COLO829 (cell line): ENCODE measurements at places on chromosomes 4 and X.

- DNase-seq, result peak; percentile 33
Observed at GRCh38 chr4:24056289-24056688, 166.4 kb upstream of the PPARGC1A start.

GRCh38 chrX:118495958-118496762 is 545 bp downstream of the DOCK11 start:
- no peak for DNase-seq

DNA sequence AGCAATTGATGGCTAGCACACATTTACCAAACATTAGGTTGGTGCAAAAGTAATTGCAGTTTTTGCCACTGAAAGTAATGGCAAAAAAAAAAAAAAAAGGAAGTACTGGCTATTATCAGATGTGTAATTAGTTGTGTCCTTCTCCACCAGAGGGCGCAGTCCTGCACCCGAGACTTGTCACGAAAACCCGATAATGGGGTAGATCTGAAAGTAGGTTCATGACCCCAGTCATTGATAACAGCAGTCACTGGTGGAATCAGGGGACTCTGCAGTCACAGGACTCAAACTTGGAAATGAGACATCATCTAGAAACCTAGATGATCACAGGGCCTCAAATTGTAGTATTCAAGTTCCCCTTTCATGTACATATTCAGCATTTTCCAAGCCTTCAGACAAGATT is 13.1 kb upstream of the ACOT9 start:
- DNase-seq, result peak; percentile 40

DNA sequence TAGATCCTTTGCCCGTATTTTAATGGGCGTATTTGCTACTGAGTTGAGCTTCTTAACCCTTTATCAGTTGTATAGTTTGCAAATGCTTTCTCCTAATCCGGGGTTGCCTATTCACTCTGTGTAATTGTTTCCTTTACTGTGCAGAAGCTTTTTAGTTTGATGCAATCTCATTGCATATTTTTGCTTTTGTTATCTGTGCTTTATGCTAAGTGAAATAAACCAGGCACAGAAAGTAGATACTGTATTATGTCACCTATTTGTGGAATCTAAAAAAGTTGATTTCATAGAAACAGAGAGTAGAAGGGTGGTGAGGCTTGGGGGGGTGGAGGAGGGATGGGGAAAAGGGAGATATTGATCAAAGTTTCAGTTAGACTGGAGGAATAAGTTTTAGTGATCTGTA is 17.7 kb downstream of the OGT start:
- DNase-seq, result no peak

DNA sequence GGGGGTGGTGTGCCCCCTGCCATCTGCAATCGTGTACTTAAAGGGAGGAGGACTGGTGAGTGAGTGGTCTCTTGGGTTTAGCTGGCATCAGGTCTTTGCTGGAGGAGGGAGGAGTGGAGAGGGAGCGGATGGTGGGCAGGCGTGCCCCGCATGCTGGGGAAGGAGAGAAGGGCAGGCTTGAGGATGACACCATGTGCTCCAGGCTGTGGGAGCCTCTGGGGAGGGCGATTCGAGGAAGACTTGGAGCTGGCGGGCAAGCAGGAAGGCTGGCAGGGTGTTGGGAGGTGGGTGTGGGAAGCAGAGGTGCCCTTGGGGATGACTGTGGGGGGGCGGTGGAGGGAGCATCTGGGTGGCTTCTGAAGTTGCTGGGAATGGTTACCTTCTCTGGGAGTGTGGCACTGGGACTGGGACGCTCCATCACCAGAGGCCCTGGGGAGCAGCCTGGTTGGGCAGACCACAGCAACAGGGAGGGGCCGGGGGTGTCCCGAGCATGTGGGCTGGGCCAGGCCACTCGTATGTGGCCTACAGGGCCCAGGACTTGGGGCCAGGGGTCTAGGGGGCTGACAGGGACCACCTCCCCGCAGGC is 30.8 kb upstream of the AFAP1 start:
- no peak for DNase-seq

DNA sequence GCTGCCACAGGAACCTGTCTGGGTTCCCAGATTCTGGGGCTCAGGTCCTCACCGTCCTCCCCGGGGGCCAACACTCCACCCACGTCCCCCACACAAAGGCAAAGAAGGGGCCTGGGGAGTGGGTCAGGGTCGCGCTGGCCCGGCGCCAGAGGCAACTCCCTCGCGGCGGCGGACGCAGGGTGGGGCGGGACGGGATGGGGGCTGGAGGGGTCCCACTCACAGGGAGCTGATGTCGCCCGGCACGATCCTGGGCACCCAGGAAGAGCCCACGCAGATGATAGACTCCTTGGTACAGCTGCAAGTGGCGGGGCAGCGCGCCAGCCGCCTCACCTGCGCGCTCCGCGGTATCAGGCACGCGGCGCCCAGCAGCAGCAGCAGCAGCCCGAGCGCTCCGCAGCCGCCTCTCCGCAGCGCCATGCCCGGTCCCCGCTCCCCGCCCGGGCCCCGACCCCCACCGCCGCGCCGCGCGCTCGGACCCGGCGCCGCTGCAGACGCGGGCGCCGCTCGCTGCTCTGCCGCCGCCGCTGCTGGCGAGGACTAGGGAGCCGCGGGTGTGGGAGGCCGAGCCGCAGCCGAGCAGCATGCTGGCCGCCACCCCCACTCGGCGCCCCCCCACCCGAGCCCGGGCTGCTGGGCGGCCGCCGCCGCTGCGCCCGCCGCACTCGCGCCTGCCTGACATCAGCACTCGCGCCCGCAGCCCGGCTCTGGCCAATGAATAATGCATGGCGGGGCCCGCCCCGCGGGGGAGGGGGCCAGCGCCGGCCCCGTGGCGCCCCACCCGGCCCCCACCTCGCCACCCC is at the start of gene LGI2:
Gene LGI2, minus strand, starts transcription at position 670 of the 800 bp plus-strand sequence. Its CDS starts 253 bp downstream, at position 417.
- DNase-seq, result no peak

- no peak for DNase-seq
Observed at GRCh38 chrX:11664211-11665167, 1.2 kb downstream of the ARHGAP6 start.

DNA sequence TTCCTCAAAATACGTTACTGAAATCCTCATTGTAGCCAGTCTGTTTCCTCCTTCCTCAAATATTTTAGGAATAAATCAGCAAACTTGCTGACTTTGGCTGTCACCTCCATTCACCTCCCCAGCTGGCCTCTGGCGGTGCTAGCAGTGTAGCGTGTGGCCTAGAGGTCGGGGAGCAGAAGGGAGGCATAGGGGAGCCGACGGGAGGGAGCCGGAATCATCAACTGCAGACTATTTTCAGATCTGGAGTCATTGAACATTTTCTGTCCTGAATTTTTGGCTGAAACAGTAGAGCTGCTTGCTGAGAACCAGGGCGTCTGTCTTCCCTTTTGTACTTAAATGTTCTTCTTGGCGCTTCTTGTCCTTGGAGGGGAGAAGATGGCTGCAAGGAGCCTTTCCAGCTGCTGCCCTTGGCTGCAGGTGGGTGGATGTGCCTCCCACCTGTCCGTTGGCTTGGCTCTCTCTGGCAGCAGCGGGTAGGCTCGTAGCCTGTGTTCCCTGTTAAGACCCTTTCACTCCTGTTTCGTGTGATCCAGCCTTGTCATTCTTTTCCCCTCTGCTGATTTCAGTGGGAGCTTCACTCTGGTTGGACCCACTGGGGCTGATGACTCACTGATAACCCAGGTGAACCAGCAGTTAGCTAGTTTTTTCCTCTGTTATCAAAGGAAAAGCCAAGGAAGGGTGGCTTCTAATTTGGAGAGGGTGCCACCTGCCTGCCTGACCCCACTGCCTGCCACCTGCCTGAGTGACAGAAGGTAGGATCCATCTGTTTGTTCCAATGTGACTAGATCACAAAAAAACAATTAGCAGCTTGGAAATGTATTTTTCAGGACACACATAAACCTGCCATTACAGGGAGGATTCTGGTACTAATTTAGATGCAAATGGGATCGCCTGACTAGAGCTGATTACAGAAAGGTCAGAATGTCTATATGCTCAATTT is 135.9 kb downstream of the GATB start:
- DNase-seq, result no peak

GRCh38 chrX:110665223-110666002 is 130.2 kb downstream of the CHRDL1 start:
- peak; percentile 50 for DNase-seq

DNA sequence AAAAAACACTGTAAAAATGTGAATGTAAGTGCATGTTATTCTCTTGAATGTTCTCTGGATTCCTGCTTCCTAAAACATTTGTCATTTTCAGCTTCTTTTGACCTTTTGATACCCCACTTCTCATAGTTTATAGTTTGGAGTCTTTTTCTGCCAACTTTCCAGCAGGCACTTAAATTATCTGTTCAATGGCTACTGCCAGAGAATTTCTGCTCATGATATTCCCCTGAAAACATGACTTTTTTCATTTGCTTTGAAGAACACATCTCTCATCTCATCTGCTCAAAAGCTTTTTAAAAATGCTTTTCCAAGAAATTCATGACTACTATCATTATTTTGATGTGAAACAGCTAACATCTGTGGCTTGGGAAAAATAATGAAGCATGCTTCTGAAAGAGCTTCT is 269.7 kb upstream of the PCDH7 start:
- no peak for DNase-seq

DNA sequence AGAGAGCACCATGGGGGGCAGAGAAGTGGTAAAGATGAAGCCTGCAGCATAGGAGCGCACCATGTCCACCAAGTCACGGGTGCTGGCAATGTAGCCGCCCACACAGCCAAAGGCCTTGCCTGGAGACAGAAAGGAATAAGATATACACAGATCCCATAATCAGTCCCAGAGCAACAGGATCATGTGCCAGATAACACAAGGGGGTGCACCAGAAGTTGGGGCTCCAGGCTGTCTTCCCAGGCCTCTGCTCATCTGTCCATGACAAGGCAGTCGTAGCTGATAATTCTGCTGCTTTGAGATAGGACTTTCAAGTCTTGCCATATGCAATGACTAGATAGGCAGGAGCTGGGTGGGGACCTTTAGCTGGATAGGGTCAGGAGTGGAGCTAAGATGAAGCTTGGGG is 14.7 kb downstream of the APEX2 start:
- DNase-seq, result no peak

GRCh38 chr4:15400981-15401671 is 26.7 kb upstream of the C1QTNF7 start:
- DNase-seq, result peak; percentile 35

GRCh38 chr4:89639395-89639794 is 197.6 kb downstream of the SNCA start:
- no peak for DNase-seq

- no peak for DNase-seq
Observed at GRCh38 chrX:121831601-121832000, 784.2 kb downstream of the GLUD2 start.

- no peak for DNase-seq
Observed at GRCh38 chrX:76987381-76987780, 459.8 kb upstream of the FGF16 start.

GRCh38 chrX:15781961-15782699 is 8.2 kb upstream of the ZRSR2 start:
- DNase-seq, result peak; percentile 14

GRCh38 chr4:5051278-5052203 is at the start of gene STK32B:
STK32B (plus strand) TSS chr4:5051480.
- DNase-seq, result peak; percentile 57
